ENCODE measurements at places on chromosomes 5 and 9.

DNA sequence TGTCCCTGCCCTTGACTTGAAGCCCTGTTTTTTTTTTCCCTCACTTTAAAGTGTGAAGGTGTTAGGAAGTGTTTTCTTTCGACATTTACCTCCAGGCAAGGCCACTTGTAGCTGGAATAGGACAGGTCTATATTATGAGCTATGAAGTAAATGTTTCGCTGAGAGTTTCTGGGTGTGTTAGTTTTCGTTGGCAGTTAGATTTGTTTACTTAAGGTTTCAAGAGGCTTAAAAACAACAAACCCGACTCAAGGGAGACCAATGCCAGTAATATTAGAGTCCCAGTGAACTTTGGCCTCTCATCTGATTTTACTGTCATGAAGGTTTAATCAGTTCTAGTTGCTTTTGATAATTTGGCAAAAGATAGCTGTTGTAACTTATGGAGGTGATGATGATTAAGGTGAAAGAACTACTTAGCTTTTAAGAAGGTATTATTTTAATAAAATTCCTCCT lies 25.2 kb downstream of the OCLN start:
- no peak overlapping the region for H3K27ac ChIP-seq
- peaks cover 5% of the 10 kb centered on the region for H3K27me3 ChIP-seq
- H3K36me3 ChIP-seq, result no peaks in the 10 kb centered on the region
- no peak overlapping the region for H3K4me3 ChIP-seq
- H3K4me1 ChIP-seq, result no peaks in the 10 kb centered on the region
- no peak for DNase-seq

DNA sequence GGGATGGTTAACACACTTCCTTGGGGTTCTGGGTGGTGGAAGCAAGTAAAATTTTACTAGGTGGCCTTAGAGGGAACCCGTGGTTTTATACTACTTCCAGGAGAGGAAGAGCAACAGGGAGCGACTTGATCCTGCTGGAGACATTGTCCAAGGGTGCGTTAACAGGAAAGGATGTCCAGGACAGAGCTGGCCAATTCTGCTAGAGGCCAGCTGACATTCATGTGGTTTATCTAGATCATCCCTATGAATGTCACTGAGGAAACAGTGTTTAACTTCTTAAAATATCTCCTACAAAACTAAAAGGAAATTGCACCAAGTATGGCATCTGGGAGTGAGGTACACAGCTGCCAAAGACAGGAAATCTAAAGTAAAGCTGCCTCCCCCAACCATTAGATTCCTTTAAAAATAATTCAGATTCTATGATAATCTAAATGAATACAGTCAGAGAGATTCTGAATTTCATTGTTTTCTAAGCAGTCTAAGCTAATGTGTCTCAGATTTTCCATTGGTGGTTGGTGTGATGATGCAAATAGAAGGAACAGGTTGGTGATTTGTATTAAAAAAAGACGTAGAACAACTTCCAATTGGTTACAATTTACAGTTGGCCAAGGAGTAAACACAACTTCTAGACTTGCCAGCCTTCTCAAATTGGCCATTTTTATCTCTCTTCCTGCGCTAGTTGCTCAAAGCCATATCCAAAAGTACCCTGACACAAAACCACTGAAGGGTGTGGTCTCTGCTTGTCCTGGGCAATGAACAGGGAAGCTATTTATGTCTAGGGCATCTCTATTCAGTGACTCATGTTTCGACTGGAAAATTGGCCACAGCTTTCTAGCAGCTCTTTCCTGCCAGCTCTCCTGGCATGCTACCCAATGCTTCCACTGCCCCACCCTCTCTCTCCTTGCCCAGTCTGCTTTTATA lies 574.7 kb upstream of the MEF2C start:
- H3K4me3 ChIP-seq, result no peak overlapping the region
- H3K27me3 ChIP-seq, result no peaks in the 10 kb centered on the region
- no peak overlapping the region for H3K27ac ChIP-seq
- no peak for DNase-seq

- H3K27ac ChIP-seq, result no peak overlapping the region
- H3K36me3 ChIP-seq, result no peaks in the 10 kb centered on the region
- H3K4me1 ChIP-seq, result no peaks in the 10 kb centered on the region
- H3K4me3 ChIP-seq, result no peak overlapping the region
Measured at GRCh38 chr5:127133071-127133470, 59.8 kb upstream of the C5orf63 start.

- peaks cover 6% of the 10 kb centered on the region for H3K27me3 ChIP-seq
- no peaks in the 10 kb centered on the region for H3K4me1 ChIP-seq
- H3K27ac ChIP-seq, result no peak overlapping the region
Measured at GRCh38 chr9:113721856-113722255, 154.3 kb upstream of the ZNF618 start.
